ENCODE measurements at places on chromosomes 7 and 10.

DNA sequence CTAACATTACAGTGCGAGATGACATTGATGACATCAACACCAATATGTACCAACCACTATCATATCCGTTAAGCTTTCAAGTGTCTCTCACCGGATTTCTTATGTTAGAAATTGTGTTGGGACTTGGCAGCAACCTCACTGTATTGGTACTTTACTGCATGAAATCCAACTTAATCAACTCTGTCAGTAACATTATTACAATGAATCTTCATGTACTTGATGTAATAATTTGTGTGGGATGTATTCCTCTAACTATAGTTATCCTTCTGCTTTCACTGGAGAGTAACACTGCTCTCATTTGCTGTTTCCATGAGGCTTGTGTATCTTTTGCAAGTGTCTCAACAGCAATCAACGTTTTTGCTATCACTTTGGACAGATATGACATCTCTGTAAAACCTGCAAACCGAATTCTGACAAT lies 4.3 kb downstream of the GPR22 start:
- DNase-seq, result no peak

DNA sequence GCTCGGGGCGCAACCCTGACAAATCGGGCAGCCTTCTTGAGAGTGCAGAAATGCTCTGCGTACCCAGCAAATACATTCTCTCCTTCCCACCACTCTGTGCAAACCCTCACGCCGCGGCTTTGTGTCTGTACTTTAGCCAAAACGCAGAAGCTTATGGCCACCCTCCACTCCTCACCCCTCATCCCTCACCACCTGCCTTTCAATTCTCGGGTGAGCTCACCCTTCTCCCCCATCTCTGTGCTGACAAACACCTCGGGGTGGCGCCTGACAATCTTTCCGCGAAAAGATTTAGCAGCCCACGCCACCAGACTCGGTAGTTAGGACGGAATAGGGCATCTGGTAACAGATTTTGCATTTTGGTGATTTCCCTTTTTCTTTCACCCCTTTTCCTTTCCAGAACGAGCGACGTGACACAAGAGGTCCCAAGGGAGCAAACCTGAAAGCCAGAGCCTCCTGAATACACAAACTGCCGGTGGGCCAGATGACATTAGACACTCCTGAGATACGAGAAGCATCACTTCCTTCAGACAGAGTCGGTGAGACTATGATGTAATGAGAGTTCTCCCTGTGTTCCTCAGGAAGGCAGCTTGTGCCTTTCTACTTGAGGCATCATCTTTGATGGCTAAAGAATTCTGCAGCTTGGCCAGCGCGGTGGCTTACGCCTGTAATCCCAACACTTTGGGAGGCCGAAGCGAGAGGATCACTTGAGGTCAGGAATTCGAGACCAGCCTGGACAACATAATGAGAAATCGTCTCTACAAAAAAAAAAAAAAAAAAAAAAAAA lies 671 bp upstream of the ATAD1 start:
- no peak for DNase-seq

DNA sequence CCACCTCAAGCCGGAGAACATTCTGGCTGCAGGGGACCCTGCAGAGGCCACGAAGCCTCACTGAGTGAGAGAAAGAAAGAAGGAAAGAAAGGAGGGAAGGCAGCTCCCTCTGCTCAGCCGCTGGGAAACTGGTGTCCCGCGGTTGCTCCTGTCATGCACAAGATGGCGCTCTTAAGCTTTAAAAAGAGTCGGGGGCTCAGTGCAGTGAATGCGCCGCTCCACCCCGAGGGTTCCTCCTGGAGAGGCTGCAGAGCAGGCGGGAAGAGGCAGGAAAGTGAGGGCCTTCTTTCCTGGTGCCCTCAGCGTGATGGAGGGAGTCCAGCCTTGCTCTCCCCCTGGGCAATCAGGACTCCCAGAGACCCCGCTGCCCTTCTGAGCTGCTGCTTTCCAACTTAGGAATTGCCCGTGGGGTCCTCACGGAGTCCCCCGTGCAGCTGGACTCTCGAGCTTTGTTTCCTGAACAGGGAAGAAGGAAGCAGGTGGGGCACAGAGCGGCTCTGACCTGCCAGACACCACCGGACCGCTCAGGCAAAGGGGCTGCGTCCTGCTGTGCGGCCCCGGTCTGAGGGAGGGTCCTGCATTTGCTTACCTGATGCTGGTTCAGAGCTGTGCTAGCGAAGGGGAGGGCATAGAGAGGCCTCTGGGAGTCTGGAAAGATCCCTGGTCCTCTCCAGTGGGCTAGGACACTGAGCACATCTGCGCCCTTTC lies 141.9 kb upstream of the MKI67 start:
- no peak for DNase-seq

GRCh38 chr7:42214060-42214679 lies 22.8 kb downstream of the GLI3 start:
- no peak for DNase-seq

- DNase-seq, result no peak
Observed at GRCh38 chr7:24372961-24373955, 89.3 kb downstream of the NPY start.

DNA sequence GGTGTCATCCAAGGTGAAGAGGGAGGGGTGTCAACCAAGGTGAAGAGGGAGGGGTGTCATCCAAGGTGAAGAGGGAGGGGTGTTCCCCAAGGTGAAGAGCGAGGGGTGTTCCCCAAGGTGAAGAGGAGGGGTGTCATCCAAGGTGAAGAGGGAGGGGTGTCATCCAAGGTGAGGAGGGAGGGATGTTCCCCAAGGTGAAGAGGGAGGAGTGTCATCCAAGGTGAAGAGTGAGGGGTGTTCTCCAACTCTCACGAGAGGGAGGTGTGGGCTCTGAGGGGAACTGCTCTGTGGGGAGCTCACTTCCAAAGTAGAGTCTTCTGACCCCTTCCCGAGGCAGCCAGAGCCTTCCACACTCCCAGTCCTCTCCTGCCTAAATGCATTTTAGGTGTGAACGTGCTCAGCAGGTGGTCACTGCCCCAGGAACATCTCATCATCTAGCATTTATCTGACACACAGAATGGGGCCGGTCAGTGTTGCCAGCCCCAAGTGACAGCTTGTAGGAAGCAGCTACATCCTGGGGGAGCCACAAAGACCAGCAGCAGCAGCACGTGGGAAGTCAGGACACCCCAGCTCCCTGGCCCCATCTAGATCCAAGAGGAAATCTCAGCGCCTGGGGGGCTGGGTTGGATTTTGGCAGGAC lies 323.8 kb downstream of the GLRX3 start:
- DNase-seq, result no peak

DNA sequence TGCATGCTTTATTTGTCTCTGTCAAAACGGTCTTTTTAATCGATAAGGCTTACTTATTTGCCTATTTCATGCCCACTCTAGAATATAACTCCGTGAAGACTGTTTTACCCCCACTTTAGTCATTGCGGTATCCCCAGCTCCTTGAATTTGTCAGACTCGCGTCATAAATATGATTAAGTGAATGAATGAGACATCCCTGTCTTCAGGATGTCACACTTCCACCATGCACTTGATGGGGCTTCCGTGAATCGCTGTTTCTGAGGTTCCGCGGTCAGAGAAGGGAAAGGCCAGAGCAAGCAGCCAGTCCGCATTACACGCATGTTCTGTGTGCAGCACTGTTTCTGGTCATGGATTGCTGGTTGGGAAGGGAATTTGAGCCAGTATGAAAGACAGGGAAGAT lies 138.8 kb downstream of the CELF2 start:
- no peak for DNase-seq

All from Right ventricle myocardium superior (tissue), 1 donor.